ENCODE measurements at places on chromosomes 2 and 18. TPM values are rescaled to one million over a fixed set of nuclear protein-coding genes. Genes with fewer than 3 reads are reported as not detected.

The DQX1 gene
- not detected for total RNA-seq

- no peak for ATAC-seq
Observed at GRCh38 chr2:174392706-174393105, 2.8 kb upstream of the SCRN3 start.

The ABCG5 gene
- not detected for total RNA-seq

DNA sequence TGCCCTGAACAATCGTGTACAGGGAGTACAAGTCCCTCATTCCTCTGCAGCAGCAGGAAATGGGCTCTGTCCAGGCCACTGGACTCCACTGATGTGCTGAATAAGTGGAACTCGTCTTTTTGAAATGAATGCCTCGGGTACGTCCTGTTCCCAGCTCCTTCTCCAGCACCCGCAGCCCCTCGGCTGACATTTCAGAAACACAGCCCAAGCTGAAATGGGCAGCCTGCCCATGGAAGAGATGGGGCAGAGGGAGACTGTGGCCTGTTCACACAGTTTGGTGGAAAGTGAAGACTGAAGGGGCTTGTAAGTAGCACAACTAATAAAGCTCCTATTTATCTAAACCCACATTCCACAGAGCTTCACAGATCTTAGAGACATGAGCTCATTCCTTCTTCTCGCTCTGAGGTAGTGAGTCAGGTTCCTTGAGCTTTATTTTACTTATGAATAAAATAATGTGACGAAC is 498.6 kb downstream of the TXNL1 start:
- peak; percentile 52 for ATAC-seq

DNA sequence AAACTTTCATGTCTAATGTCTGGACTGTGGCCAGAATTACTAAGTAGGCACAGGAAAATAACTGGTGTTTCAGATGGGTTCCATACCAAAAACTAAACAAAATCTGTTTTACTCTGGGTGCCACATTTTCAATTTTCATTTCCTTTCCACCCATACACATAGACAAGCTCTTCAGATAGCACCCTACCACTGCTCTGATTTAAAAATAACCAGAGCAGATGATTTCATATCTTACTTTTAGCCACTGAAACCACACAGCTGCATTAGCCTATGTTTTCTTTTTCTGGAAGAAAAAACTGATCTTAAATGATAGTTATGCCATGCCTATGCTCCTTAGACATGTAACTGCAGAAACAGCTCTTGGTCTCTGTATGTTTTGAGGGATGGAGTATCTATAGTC is 647.6 kb downstream of the CPS1 start:
- no peak for ATAC-seq

- ATAC-seq, result no peak
Observed at GRCh38 chr2:28670856-28671255, 80.8 kb upstream of the PPP1CB start.

- peak; percentile 74 for ATAC-seq
Observed at GRCh38 chr2:101205521-101206479, 46.9 kb upstream of the CNOT11 start.

- ATAC-seq, result no peak
Observed at GRCh38 chr2:141770530-141770929, 360.3 kb downstream of the LRP1B start.

DNA sequence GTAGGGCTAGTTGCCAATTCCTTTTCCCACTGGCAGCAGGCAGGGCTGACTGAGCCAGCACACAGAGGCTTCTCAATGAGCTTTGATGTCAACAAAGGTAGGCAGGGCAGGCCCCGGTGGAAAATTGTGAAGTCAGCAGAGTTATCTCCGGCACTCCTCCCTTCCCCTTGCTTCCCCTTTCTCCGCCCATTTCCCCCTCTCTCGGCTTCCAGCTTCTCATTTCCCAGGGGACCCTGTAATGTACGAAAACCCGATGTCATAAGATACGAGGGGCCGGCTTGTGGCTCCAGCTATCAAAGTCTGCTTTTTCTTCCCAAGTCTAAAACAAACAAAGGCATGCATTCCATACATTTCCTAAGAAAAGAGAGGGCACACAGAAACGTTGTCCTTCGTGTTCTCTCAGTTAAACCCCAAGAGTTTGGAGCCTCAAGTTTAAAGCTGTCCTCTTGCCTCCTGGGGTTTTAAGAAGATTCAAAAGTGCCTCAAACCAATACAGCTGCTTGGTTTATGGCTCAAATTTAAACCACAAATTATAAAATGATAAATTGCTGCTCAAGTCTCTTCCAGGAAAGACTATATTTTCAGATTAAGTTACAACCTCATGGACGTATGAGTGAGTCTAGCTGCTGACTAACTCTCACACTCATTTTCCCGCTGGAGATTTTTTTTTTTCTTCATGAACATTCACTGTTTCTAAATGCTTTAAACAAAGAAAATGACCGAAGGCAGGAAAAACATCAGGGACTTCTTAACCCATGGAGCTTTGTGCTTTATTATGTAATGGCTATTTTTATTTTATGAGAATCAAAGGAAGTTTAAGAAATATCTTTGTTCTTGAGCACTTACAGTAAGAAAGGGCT is 27.2 kb upstream of the EML4 start:
- peak; percentile 72 for ATAC-seq

The HAUS1 gene
- total RNA-seq, result 32.4 TPM

- no peak for ATAC-seq
Observed at GRCh38 chr2:215746226-215746886, 267.0 kb downstream of the MREG start.

The COBLL1 gene
- 61.2 TPM for total RNA-seq

GRCh38 chr2:165544897-165545296 is 75.4 kb downstream of the CSRNP3 start:
- no peak for ATAC-seq

DNA sequence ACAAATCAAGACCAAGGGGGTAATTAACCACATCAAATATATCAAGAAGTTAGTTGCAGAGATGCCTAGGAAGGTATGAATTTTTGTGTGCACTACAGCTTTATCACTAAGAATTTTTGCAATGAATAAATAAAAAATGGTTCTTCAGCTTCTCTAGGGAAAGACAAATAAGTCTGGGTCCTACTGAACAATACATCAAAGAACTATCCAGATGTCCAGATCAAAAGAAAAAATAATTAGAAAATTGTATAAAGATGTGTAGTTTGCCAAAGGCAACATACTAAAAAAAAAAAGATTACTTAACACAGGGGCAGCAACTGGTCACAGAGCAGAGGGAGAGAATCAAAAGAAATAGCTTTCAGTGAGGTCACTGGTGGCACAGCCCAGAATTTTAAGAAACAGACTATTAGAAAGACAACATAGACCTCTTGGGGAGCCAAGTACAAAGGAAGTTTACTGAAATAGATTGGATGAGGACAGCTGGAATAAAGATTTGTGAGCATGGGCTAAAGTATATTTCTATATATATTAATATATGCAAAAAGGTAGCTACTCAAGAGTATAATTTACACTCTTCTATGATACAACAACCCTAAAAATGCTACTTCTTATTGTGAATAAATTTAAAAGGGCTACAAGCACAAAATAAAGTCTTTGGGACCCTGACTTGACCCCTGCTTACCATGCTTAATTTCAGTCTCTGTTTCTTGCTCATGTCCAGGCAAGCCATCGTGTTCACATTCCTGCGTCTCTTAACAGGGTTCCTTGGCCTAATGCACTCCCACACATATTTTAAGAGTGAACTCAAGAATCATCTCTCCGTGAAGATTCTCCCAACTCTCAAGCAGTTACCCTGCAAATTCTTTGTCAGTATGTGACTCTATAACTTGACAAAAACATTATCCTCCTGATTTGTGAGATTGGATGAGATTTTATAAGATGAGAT is 99.0 kb upstream of the GRB14 start:
- ATAC-seq, result no peak

DNA sequence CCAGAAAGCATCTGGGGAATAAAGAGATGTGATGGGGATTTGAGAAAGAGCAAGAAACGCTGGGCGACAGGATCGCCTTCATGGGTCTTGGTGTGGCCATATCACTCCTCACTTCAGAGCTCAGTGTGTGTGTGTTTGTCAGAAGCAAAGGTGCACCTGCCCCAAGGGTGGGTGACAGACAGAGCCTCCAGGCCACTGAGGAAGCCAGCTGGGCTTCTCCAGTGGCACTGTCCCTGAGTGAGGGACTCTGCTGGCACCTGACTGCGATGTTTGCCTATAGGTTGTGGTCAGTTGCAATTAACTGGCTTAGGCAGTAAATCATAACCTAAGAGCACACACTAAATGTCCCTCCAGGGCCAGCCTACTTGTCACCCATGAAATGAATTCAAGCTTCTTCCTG is 23.5 kb upstream of the GNAL start:
- no peak for ATAC-seq

GRCh38 chr2:59206361-59206760 is 965.2 kb upstream of the FANCL start:
- ATAC-seq, result no peak

DNA sequence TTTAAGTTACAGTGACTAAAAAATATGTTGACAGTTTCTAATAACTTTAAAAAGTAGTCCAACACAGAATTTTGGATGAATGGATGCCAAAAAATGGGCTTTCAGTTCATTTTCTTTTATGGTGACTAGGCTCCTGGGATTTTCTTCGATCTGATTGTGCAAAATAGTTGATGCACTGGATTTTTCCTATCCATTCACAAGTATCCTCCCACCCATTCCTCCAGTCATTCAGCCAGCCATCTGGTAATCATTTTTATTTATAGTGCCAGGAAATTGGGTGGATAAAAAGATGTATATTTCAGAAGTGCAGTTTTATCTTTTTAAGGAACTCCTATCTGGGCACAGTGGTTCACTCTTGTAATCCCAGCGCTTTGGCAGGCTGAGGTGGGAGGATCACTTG is 175.1 kb downstream of the PTPRM start:
- ATAC-seq, result no peak

The DTNA gene
- 218 TPM for total RNA-seq

GRCh38 chr18:75784390-75784789 is 356.9 kb upstream of the SMIM21 start:
- no peak for ATAC-seq

DNA sequence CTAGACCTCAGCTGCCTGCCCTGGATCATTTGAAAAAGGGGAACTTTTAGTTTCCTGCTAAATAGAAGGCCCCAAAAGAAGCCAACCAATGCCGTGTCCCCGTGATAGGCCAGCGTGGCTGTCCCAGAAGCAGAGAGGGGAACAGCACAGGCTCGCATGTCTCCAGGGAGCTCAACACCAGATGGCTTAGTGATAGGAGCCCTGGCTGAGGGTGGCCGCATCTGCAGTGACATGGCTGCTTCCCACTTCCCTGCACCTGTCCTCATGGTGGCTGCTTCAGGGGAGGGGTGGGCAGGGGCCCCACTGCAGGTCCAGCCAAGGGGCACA is 79.6 kb downstream of the MBP start:
- no peak for ATAC-seq

The SKOR2 gene
- total RNA-seq, result not detected

- no peak for ATAC-seq
Observed at GRCh38 chr2:136060416-136060815, 57.5 kb downstream of the CXCR4 start.

- ATAC-seq, result no peak
Observed at GRCh38 chr2:115691409-115691808, 1249.0 kb downstream of the DPP10 start.

DNA sequence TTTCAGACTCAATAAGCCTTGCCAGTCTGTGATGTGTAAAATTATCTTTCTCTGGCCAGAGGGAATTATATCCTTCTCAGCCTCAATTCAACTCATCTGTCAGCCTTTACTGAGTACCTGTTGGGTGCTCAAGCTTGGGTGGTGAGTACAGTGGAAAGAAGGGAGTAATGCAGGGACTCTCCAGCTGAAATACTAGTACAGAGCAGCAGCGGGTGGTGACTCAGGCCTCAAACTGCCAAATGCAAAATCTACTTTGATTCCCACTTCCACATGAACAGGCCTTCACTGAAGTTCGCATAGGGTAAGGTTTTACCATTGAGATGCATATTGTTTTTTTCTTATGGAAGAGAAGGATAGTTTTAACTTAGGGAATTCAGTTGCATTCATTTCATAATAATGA is 326.8 kb downstream of the LRRTM1 start:
- no peak for ATAC-seq

DNA sequence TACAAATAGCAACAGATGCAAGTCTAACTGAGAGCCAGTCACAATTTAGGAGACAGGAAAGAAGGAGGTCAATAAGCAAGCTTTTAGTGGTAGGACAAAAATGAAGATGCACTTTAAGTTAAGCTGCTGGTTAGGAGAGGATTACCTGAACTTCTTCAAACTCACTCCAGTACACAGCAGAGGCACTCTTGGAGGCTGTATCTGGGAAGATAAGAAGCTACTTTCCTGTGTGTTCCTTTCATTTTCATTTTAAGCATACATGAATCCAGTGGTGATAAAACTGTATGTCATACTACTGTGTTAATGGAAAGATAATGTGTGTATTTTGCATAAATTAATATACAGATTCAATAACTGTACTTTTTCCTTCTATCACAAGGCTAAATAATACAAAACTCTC is 49.6 kb downstream of the HYCC2 start:
- ATAC-seq, result no peak

- ATAC-seq, result peak; percentile 59
Observed at GRCh38 chr18:22558945-22559385, 141.2 kb upstream of the CTAGE1 start.

- ATAC-seq, result no peak
Observed at GRCh38 chr18:22103647-22104031, 65.8 kb upstream of the GATA6 start.

GRCh38 chr2:73850009-73850408 is 21.2 kb downstream of the STAMBP start:
- ATAC-seq, result no peak

The MC2R gene
- not detected for total RNA-seq

DNA sequence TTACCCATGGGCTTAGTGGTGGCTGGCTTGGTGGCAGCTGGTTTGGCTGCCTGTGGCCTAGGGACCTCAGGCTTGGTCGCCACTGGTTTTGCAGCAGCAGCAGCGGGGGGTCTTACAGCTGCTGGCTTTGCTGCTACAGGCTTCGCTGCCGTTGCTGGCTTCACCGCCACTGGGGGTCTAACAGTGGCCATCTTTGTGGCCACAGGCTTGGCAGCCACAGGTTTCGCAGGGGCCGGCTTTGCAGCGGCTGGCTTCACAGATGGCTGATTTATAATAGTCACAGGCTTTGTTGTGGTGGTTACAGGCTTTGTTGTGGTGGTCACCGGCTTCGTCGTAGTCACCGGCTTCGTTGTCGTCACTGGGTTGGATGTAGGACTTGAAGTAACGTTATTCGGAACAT is 77.8 kb downstream of the COL6A3 start:
- ATAC-seq, result no peak

- no peak for ATAC-seq
Observed at GRCh38 chr2:15800495-15801329, 139.6 kb upstream of the MYCN start.

Measured in gastroesophageal sphincter (tissue), 4 donors.